Esophagus squamous epithelium (tissue), 5 donors: ENCODE measurements at places on chromosomes 11 and 22.

- no peak overlapping the region for H3K4me3 ChIP-seq
- peaks cover 5% of the 10 kb centered on the region for H3K4me1 ChIP-seq
- H3K27me3 ChIP-seq = no peaks in the 10 kb centered on the region
- no peaks in the 10 kb centered on the region for H3K36me3 ChIP-seq
Observed at GRCh38 chr11:94884376-94884775, 89.0 kb downstream of the CWC15 start.

- H3K27ac ChIP-seq = no peak overlapping the region
- no peak for DNase-seq
- no peaks in the 10 kb centered on the region for H3K27me3 ChIP-seq
- no peaks in the 10 kb centered on the region for H3K36me3 ChIP-seq
- no peaks in the 10 kb centered on the region for H3K4me1 ChIP-seq
Observed at GRCh38 chr11:17649696-17650095, 69.7 kb upstream of the MYOD1 start.

DNA sequence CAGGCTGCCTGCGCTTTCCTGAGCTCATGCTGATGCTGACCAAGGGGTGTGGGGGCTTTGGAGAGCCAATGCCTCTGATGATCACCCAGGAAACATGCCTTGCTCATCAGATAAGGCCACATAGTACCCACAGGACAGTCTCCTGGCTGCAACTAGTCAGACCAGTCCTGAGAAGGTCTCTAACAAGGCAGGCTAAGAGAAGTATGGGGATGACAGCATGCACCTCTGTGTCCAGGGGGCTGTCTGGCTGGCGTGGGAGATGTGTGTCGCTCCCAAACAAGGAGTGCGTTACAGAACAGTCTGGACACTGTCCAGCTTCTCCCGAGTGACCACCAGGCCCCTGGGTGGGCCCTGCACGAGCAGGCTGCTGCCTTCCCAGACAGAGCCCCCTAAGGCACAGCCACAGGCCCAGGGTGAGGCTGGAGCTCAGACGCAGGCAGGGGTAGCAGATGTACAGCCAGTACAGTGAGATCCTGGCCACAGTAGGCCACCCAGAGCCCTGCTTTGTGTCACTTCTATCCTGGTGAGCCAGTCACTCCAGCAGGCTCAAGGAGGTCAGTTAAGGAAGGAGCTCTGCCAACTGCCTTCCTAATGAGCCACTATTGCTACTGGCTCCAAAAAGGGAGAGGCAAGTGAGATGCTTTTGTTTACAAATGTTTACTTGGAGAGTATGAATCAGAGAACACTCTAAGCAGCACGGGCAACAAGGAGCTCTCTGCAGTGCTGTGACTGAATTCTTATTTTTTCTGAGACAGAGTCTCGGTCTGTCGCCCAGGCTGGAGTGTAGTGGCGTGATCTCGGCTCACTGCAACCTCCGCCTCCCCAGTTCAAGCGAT is 66.0 kb upstream of the CLTCL1 start:
- DNase-seq = no peak
- no peak overlapping the region for H3K4me3 ChIP-seq
- no peaks in the 10 kb centered on the region for H3K27me3 ChIP-seq

- no peak overlapping the region for H3K4me3 ChIP-seq
- H3K27ac ChIP-seq = no peak overlapping the region
- H3K4me1 ChIP-seq = peaks cover 37% of the 10 kb centered on the region
- peaks cover 4% of the 10 kb centered on the region for H3K27me3 ChIP-seq
Observed at GRCh38 chr11:11989774-11990744, 18.4 kb downstream of the DKK3 start.

- H3K27me3 ChIP-seq = no peaks in the 10 kb centered on the region
- H3K27ac ChIP-seq = peak within 1 kb of the TSS; percentile 53
- peak within 1 kb of the TSS; percentile 58 for H3K4me3 ChIP-seq
- peaks cover 67% of the 10 kb centered on the region for H3K4me1 ChIP-seq
- H3K36me3 ChIP-seq = no peaks in the 10 kb centered on the region
Observed at GRCh38 chr22:19714312-19715187, at the start of gene SEPTIN5. Gene SEPTIN5 (plus strand): TSS chr22:19714503. CDS start chr22:19714589, 86 bp downstream.

DNA sequence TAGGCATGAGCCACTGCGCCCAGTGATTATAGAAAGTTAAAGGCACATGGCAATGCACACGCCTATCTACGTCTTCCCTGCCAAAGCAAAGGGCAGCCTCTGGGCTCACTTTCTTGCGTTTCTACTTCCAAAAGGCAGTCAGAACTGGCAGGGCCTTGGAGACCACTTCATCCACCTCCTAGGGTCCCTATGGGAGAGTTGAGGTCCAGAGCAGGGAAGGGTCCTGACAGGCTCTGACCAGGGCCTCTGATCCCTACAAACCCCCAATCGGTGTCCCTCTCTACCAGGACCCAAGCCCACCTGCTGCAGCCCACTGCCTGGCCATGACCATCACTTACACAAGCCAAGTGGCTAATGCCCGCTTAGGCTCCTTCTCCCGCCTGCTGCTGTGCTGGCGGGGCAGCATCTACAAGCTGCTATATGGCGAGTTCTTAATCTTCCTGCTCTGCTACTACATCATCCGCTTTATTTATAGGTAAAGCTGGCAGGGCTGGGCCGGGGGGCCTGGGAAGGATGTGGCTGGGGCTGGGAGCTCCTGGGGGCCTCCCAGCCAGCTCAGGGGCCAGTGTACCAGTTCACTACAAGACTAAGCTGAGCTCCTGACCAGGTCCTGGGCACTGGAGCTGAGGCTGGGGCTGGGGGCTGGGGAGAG is 1.5 kb downstream of the BEST1 start:
- H3K4me1 ChIP-seq = peaks cover 16% of the 10 kb centered on the region
- H3K27ac ChIP-seq = no peak overlapping the region
- no peak overlapping the region for H3K4me3 ChIP-seq
- no peak for DNase-seq

DNA sequence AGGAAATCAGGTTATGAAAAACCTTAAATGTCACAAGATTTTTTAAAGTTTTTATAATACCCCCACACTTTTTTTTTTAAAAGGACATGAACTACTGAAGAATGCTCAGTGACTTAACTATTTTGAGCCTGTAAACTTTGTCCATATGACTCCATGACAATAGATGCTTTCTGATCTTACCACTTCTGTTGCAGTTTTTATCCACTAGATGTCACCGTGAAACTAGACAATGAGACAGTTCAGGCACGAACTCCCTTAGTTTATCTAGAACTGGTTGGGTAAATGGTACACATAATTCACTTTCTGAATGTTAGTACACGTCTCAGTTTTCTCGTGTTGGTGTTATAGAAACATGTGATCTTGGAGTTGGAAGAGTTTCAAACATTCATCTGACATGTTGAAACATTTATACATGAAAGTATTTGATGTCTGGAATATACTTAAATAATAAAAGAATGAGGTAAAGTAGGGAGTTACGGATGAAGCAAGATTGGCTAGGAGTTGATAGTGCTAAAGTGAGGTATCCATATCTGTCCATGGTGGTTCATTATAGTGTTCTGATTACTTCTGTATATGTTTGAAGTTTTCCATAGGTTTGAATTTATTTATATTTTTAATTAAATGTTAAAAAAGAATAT is 8.1 kb downstream of the CCDC15 start:
- no peaks in the 10 kb centered on the region for H3K36me3 ChIP-seq
- H3K27me3 ChIP-seq = no peaks in the 10 kb centered on the region
- DNase-seq = no peak
- H3K4me1 ChIP-seq = no peaks in the 10 kb centered on the region
- H3K27ac ChIP-seq = no peak overlapping the region

- no peak overlapping the region for H3K4me3 ChIP-seq
- H3K36me3 ChIP-seq = no peaks in the 10 kb centered on the region
Observed at GRCh38 chr11:26943636-26944035, 50.3 kb upstream of the FIBIN start.

- no peak overlapping the region for H3K4me3 ChIP-seq
- H3K4me1 ChIP-seq = no peaks in the 10 kb centered on the region
- DNase-seq = no peak
- no peaks in the 10 kb centered on the region for H3K36me3 ChIP-seq
- no peak overlapping the region for H3K27ac ChIP-seq
Observed at GRCh38 chr11:44494785-44495184, 70.7 kb upstream of the CD82 start.

- DNase-seq = no peak
- no peaks in the 10 kb centered on the region for H3K27me3 ChIP-seq
- no peak overlapping the region for H3K4me3 ChIP-seq
- H3K27ac ChIP-seq = peak overlapping the region; percentile 63
- peaks cover 87% of the 10 kb centered on the region for H3K36me3 ChIP-seq
Observed at GRCh38 chr22:37623075-37624016, 14.7 kb downstream of the GGA1 start.

- H3K4me1 ChIP-seq = no peaks in the 10 kb centered on the region
- H3K27me3 ChIP-seq = no peaks in the 10 kb centered on the region
- H3K27ac ChIP-seq = peak overlapping the region; percentile 54
- H3K4me3 ChIP-seq = no peak overlapping the region
- DNase-seq = no peak
- peaks cover 18% of the 10 kb centered on the region for H3K36me3 ChIP-seq
Observed at GRCh38 chr11:587546-587945, 11.3 kb downstream of the PHRF1 start.

DNA sequence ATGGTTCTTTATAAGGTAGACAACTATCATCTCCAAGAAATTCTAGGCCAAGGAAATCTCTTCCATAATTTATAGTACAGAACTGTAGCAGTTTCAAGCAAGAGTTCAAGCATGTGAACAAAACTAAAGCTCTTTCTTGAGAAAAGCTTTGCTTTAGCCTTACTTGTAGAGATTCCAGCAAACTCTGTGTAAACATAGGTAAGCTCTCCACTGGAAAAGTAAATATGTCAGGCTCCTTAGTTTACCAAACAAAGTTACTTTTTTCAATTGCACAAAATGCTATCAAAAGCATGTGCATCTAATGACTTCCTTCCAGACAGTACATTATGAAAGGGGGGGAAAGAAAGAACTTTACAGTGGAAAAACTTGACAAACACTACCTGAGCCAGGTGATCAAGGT is 125.0 kb downstream of the SIK3 start:
- no peaks in the 10 kb centered on the region for H3K4me1 ChIP-seq
- no peak overlapping the region for H3K27ac ChIP-seq
- no peak overlapping the region for H3K4me3 ChIP-seq
- H3K36me3 ChIP-seq = no peaks in the 10 kb centered on the region
- H3K27me3 ChIP-seq = no peaks in the 10 kb centered on the region

GRCh38 chr22:38163844-38164550 is 17.6 kb downstream of the PLA2G6 start:
- H3K27me3 ChIP-seq = no peaks in the 10 kb centered on the region
- no peak overlapping the region for H3K4me3 ChIP-seq
- H3K36me3 ChIP-seq = no peaks in the 10 kb centered on the region
- peaks cover 24% of the 10 kb centered on the region for H3K4me1 ChIP-seq
- H3K27ac ChIP-seq = no peak overlapping the region
